NB4 (cell line): ENCODE measurements at places on chromosomes 12 and 14.

- DNase-seq: no peak
Measured at GRCh38 chr12:122090759-122091515, 12.4 kb downstream of the MLXIP start.

GRCh38 chr12:94172031-94172430 lies 23.7 kb downstream of the PLXNC1 start:
- DNase-seq: peak; percentile 87

DNA sequence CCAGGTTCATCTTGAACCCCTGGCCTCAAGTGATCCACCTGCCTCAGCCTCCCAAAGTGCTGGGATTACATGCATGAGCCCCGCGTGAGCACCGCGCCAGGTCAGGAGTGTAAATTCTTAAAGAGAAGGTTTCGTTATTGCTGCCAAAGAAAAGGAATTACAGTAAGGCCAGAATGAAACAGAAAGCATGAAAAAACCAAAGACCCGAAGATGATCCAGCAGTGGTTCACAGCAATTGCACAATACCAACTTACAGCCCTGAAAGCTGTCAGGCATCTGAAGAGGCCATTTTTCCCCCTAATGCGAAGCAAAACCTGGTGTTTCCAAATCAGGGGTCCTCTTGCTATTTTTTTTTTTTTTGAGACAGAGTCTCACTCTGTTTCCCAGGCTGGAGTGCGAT lies 10.3 kb downstream of the RBM23 start:
- peak; percentile 53 for DNase-seq

GRCh38 chr12:14400599-14400998 lies 35.1 kb downstream of the ATF7IP start:
- DNase-seq: no peak

- DNase-seq: no peak
Measured at GRCh38 chr12:121222847-121223246, 12.9 kb downstream of the P2RX4 start.

- DNase-seq: no peak
Measured at GRCh38 chr12:104242546-104243206, 27.1 kb downstream of the TXNRD1 start.

DNA sequence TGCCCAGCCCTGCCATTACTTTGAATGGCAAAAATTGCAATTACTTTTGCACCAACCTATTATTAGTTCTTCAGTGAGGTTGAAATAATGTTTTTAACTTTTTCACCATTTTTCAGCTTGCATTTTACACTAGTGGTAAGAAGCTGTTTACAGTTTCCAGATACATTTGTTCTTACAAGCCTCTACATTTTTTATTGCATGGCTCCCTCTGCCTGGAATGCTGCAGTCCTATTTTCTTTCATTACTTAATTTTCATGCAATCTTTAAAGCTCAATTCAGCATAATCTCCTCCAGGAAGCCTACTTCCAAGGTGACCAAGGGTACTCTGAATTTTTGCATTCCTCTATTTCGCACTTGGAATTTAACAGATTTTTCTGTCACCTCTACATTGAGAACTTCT lies 33.4 kb downstream of the CCER1 start:
- DNase-seq: no peak

- no peak for DNase-seq
Measured at GRCh38 chr14:75662966-75663365, 1.9 kb downstream of the TTLL5 start.

DNA sequence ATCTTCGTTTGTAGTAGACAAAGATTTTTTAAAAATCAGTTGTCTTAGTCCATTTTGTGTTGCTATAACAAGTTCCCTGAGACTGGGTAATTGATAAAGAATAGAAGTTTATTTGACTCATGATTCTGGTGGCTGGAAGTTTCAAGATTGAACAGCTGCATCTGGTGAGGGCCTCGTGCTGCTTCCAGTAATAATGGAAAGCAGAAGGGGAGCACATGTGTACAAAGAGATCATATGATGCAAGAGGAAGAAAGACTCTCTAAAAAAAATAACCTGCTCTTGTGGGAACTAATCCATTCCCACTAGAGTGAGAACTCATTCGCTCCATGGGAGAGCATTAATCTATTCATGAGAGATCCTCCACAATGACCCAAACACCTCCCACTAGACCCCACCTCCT lies 24.8 kb downstream of the MUCL1 start:
- peak; percentile 2 for DNase-seq

DNA sequence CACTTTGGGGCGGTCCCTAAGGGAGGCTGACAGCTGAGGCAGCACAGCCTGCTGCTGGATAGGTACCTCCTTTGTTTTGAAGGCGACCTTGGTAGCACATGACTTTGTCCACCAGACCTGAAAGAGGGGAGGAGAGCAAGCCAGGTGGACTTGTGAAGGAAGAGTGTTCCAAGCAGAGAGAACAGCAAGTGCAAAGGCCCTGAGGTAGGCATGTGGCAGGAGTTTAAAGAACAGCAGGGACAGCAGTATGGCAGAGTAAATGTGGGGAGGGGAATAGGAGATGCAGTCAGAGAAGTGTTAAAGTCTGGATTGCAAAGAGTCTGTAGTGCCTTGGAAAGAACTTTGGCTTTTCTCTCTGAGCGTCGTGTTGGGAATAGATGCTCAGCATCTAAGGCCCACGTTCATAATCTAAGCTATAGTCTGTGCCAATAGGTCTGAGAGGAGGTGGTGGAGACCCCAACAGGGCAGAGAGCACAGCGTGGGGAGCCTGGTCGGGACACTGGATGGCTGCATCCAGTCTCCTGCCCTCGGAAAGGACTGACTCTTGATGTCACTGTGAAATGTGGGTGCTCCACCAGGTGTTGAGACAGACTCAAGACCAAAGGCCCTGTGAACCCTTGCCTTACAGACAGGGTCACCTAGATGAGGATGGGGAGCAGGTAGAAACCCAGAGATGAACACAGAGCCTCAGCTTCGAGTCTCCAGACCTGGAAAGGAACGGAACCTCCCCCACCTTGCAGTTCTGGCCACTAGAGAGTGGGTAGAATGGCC lies 242.1 kb upstream of the PWP1 start:
- DNase-seq: no peak

GRCh38 chr12:75848431-75848925 lies 183.1 kb downstream of the PHLDA1 start:
- no peak for DNase-seq

GRCh38 chr12:122167356-122167925 lies 6.6 kb downstream of the IL31 start:
- DNase-seq: no peak

GRCh38 chr12:14774906-14775635 lies 28.2 kb downstream of the WBP11 start:
- peak; percentile 71 for DNase-seq

- DNase-seq: no peak
Measured at GRCh38 chr12:111202237-111202915, 166.5 kb downstream of the PHETA1 start.

GRCh38 chr14:93917141-93917540 lies 10.0 kb upstream of the FAM181A start:
- DNase-seq: no peak

- no peak for DNase-seq
Measured at GRCh38 chr12:108055141-108055540, 73.9 kb upstream of the WSCD2 start.
